ENCODE measurements at places on chromosomes 3 and 15.

DNA sequence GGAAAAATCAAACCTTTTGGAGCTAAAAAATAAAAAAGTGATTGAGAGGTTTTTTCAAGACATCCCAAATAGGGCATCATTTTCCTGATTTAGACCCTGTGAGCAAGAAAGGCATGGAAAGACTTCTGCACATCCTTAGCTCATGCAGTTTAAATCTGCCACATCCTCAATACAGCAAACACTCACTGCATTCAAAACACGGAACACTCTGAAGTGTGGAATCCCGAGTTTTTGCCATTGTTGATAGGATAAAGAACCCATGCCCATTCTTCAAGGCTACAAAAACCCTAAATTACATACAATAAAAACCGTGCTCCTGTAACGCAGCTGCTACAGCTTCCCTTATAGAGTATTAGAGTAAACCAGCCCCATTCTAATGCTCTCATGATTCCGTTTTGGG is 346.8 kb downstream of the GABRG3 start:
- no peak for DNase-seq

- DNase-seq = no peak
Observed at GRCh38 chr3:121661376-121661775, 673 bp upstream of the HCLS1 start.

DNA sequence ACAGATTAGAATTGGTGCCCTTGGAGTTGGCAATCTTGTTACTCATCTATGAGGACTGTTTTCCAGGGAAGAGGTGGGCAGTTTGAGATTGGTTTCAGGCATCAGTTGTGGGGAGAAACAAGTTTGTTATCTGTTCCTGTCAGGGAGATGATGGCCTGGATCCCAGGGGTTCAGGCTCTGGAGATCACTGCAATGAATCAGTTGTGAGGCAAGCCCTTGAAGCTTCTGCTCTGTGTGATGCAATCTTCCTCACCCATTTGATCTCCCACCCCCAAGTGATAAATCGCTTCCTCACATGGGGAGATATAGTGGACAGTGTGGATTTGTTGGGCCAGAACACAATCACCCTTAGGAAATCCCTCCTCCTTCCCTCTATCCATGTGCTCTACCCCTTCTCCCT is 276.6 kb upstream of the LRTM1 start:
- no peak for DNase-seq

- no peak for DNase-seq
Observed at GRCh38 chr15:86573476-86573875, 493.8 kb downstream of the AGBL1 start.

DNA sequence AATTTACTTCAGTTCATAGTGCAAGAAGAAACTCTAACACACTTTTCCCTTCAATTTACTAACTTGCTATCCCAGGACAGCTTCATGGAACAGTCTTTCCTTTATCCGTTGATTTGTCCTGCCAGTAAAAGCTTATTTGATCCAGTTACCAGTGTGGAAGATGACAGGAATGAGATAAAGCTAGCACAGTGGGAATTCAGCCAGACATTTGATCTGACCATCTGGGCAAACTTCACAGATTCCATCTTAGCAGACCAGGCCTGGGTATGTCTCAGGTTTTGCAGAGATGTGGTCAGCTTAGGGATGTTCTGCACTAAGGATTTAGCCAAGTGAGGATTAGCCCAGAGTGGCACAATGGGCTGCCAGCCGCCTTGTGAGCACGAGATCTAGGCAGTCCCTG is 19.7 kb downstream of the CEMIP start:
- DNase-seq = no peak

DNA sequence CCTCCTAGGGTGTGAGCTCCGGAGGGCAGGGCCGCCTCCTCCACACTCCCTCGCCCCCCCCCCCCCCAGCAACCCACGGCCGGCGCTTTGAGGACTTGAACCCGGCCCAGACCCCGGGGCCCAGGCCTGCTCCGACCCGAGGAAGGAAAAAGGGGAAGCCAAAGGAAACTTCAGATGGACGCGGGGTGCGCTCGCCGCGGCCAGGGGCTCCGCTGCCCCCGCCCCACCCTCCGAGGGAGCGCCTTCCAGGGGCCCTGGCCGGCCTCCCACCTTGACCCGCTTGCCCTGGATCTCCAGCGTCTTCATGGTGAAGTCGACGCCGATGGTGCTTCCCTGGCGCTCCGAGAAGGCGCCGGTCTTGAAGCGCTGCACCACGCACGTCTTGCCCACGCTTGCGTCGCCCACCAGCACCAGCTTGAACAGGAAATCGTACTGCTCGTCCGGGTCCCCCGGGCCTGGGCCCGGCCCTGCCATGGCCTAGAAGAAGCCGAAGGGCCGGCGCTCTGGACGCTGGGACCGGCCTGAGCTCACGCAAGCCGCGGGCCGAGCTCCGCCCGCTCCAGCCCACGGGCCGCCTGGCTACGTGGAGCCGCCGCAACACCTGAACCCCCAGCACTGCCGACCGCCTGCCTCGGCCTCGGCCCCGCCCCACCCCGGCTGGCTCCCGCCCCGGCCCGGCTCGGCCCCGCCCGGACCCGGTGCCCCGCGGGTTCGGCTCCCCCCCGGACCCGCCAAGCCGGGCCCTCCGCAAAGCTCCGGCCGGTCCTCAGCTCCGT is 400 bp downstream of the RAB43 start:
- DNase-seq = peak; percentile 5

GRCh38 chr3:56744016-56744415 is 57.7 kb downstream of the ARHGEF3 start:
- DNase-seq = no peak

DNA sequence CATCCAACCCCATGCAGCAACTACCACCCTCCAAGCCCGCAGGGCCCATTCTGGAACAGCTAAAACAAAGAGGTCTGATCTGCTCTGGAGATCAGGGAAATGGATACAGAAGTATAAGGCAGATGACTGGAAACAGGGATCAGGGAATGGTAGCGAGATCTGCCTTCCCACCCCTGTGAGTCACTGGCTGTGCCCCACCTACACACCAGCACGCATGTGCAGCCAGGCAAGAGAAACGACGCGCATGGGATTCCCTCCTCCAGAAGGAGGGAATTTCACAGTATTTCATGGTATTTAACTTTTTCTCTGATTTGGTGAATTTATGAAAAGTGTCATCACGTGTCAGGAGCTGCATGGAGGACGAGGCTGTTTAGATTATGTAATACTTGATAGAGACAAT is 116.7 kb downstream of the ARRDC4 start:
- DNase-seq = no peak

DNA sequence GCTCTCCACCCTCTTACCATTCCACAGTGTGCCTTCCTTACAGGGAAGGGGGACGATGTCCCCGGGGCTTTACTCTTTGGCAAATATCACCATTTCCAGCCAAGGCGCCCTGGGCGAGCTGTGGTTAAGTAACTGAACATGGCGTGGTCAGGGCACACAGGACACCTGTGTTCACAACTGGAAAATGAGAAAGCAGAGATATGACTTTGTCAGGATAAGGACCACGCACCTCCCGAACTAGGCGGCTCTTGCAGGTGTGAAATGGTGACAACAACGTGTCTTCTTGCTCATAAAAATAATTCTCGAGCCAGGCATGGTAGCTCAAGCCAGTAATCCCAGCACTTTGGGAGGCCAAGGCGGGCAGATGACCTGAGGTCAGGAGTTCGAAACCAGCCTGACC is 154.8 kb downstream of the LRRC28 start:
- no peak for DNase-seq

DNA sequence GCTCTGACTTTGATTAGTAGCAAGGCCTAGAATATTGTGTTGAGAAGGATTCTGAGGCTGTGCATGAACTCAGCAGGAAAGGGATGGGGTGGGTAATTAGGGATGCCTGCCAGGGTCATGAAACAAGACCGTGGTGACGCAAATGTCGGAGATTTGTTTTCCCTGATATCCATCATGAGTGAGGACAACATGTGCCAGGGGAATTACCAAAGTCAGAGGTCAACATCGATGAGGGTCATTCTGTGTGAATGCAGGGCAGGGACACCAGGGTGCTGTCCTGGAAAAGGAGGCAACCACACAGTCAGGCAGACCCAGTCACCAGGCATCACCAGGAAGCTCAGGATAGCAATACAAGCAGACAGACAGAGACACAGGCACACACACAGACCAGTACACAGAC is 52.2 kb downstream of the SLCO2A1 start:
- DNase-seq = no peak

- no peak for DNase-seq
Observed at GRCh38 chr15:58910456-58910855, 23.0 kb downstream of the SLTM start.

DNA sequence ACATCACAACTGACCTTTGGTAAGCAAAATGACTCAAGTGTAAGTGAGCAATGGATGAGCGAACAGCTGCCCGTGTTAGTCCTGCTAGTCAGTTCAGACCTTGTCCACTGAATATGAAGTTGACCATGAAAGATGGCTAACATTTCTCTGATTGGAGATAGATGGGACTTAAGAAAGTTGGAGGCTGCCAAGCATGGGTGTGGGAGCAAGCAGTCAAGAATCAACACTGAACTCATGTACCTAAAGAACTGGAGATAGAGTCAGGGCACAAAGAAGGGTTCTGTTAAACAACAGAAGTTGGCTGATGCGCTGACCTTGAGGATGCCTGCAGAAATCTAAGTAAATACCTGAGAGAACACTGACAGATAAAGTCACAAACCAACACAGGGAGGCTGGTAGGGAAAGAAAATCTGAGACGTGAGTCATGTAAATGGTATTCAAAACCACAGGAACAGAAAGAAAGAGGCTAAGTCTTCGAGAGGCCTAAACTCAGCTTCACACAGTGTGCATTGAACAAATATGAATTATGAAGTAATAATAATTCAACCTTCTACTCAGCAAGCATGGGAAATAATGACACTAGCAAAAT is 30.7 kb upstream of the ANPEP start:
- no peak for DNase-seq

DNA sequence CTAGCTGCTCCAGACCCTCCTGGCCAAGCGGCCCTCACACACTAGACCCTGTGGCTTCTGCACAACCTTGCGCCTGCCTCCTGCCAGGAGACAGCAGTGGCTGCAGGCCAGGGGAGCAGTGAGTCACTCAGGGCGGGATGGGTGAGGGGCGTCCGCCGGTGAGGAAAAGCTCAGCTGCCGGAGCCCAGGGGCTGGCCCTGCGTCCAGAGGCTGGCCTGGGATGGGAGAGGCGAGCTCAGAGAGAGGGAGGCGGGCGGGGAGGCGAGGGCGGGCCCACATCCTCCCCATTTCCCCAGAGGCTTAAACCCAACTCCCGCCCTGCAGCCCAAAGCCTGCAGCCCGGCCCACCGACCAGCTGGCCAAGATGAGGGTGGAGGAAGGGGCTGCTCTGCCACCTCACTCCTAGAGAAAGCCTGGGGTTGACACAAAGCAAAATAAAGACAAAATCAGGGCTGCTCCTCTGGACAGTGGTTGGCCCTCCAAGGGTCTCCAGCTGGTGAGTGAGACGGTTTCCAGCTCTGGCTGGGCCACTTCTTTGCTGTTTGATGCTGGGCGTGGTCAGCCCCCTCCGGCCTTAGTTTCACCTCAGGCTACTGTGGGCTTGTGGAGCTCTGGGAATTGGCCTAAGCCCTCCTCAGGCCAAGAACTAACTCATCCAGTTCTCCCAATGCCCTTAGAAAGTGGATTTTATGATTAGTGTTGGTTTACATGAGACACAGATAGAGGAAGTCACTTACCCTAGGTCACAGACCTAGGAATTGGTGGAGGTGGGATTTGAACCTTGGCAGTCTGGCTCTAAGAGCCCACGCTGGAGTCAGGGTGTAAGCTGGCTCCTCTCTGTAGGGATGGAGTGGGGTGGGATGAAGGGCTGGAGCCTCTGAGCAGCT is 50.6 kb downstream of the IQSEC1 start:
- peak; percentile 38 for DNase-seq

DNA sequence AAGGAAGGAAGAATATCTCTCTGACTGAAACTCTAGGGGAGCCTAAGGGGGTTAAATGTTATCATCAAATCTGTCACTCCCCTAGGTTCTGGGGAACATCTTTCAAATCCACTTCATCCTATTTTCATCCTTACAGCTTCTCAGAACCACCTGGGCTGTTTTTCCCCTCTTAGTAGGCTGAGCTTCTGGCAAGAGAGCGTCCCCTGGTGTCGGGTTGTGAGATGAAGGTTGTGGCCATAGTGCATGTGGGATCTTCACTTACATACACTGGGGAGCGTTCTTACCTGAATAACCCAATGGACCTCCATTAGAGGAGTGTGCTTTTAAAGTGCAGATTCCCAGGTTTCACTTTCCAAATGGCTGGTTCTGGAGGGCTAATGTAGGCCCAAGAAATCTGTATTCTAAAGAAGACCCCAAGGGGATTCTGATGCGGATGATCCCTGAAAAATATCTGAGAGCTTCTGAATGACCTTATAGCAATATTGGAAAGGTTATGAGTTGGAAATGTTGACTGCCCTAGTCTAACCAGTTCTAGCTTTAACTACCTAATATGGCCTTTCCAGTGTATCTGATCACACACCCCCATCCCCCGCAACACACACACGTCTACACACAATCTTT is 663.7 kb downstream of the AGBL1 start:
- DNase-seq = peak; percentile 12

DNA sequence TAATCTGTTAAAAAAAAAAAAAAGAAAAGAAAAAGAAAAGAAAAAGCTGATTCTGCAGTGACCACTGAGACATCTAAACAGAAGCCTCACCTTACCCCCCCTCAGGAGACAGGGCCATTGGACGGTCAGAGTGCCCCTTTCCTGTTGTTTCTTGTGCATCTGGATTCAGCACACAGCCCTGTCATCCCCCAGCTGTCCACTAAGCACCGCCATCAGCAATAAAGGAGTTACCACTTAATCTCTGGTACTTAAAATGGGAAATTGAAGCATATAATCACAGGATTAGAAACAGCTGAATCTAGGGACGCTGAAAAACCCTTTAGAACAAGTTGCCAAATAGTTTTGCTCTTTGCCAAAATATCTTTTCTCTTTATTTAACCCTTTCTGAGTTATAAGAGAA is 62.5 kb downstream of the TRIM69 start:
- DNase-seq = no peak

DNA sequence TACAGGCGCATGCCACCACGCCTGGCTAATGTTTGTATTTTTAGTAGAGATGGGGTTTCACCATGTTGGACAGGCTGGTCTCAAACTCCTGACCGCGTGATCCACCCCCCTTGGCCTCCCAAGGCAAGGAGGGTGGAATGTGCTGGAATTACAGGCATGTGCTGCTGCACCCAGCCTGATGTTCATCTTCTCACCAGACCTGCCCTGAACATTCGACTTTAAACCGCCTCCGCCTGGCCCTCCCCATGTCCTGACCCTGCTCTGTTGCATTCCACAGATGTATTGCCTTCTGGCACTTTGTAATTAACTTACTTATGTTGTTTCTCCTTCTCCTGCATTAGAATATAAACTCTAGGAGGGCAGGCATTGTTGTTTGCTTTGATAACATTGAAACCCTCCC is 102.1 kb downstream of the LINGO1 start:
- no peak for DNase-seq

All from SHP77 treated with DMSO at 0.1 percent for 48 hours (cell line).